ENCODE measurements at places on chromosomes 3 and 15.

- no peak for DNase-seq
These were observed 109.9 kb upstream of the LINGO1 start for GRCh38 chr15:77742570-77742969.

DNA sequence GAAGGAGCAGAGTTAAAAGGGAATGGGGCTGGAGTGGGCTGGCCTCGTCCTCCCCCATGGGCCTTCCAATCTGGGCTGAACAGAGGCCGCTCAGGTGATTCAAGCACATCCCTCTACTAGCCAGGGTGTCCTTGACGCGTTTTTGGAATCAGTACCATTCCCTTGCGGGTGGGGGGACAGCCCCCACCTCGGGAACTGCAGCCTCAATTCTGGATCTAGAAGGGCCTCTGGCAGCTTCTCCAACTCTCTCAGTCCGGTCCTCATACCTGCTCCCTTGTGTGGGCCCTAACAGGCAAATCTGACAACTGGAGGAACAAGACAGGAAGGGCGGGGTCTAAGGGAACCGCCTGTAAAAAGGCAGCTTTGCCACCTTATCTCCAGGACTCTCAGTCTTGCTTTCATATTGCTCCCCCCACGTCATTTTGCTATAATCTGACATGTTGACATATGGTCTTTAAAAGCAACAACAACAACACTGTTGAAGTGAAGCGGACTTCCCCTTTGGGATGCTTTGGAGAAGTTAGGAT lies 802 bp upstream of the CHRNB4 start:
- DNase-seq, result no peak

DNA sequence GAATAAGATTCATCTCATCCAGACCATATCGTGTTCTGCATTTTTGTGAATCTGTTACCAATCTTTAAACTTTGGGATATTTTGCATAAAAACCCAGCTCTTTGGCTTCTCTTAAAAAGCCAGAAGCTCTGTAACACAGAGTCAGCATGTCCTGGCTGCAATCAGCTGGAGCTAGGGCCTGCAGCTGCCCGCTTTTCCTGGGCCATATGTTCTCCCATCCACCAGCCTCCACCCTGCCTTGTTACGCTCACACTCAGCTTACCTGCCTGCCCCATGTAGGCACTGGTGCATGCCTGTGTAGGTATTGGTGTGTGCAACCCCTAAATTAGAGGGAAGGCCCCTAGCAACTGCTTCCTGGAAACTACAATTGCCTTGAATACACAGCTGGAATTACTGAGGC lies 48.2 kb downstream of the CRYGS start:
- no peak for DNase-seq

- no peak for DNase-seq
These were observed 13.3 kb upstream of the PLXND1 start for GRCh38 chr3:129619726-129620162.

GRCh38 chr3:119769394-119770149 lies 12.3 kb upstream of the NR1I2 start:
- DNase-seq, result no peak
